CD8-positive, alpha-beta memory T cell (primary cell): ENCODE measurements at places on chromosomes 2 and 18.

GRCh38 chr2:30113617-30114293, 33.1 kb upstream of the YPEL5 start:
- no peaks in the 10 kb centered on the region for H3K27me3 ChIP-seq
- no peaks in the 10 kb centered on the region for H3K36me3 ChIP-seq

GRCh38 chr18:59279722-59280121, 6.5 kb upstream of the RAX start:
- H3K27ac ChIP-seq: no peak overlapping the region
- H3K27me3 ChIP-seq: peaks cover 18% of the 10 kb centered on the region
- H3K4me3 ChIP-seq: no peak overlapping the region
- H3K36me3 ChIP-seq: no peaks in the 10 kb centered on the region
- no peak for DNase-seq

DNA sequence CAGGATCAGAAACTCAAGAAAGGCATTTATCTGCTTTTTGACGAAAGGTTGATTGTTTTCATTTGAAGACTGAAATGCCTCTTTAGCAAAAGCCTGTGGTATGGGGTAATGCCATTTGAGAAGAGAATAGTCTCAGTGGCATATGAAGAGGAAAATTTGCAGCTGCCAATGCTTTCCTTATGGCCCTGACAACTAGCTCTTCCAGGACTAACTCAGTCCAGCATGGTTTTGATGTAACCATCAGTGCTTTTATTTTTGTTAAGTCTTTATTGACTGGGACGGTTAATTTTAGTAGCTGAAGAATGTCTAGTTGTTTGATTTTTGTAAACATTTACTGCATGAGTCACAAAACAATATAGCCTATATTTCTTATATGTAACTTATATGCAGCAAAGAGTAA, 158.4 kb downstream of the LNPK start:
- no peaks in the 10 kb centered on the region for H3K27me3 ChIP-seq
- no peaks in the 10 kb centered on the region for H3K36me3 ChIP-seq
- no peak for DNase-seq
- H3K4me3 ChIP-seq: no peak overlapping the region
- no peaks in the 10 kb centered on the region for H3K4me1 ChIP-seq

DNA sequence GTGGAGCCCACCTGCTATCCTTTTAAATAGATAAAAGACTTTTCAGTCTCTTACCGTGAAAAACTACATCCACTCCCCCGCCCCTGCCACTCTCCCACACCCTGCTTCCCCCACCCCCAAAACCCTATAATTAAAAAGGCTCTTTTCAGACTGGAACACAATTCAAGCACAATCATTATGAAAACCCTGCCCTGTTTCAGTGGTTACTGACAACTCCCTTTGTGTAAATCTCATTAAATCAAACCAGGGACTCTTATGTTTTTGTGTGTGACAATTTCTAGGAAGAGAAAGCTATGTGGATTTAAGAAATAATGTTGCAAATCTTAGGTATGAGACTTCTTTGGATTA, 21.0 kb upstream of the ZNF532 start:
- DNase-seq: no peak
- peaks cover 10% of the 10 kb centered on the region for H3K27me3 ChIP-seq
- H3K4me1 ChIP-seq: no peaks in the 10 kb centered on the region
- H3K4me3 ChIP-seq: no peak overlapping the region
- H3K36me3 ChIP-seq: no peaks in the 10 kb centered on the region

- no peak for DNase-seq
- no peaks in the 10 kb centered on the region for H3K27me3 ChIP-seq
- H3K4me1 ChIP-seq: no peaks in the 10 kb centered on the region
- no peak overlapping the region for H3K27ac ChIP-seq
- no peak overlapping the region for H3K4me3 ChIP-seq
- no peaks in the 10 kb centered on the region for H3K36me3 ChIP-seq
These were observed 182.7 kb downstream of the EPHA4 start for GRCh38 chr2:221389421-221389820.
